ENCODE measurements at places on chromosomes 13 and 19.

GRCh38 chr19:13347367-13347766, 158.9 kb downstream of the CACNA1A start:
- no peak for DNase-seq
- no peaks in the 10 kb centered on the region for H3K4me1 ChIP-seq
- H3K4me3 ChIP-seq = no peak overlapping the region
- no peak overlapping the region for H3K27ac ChIP-seq
- no peaks in the 10 kb centered on the region for H3K27me3 ChIP-seq

DNA sequence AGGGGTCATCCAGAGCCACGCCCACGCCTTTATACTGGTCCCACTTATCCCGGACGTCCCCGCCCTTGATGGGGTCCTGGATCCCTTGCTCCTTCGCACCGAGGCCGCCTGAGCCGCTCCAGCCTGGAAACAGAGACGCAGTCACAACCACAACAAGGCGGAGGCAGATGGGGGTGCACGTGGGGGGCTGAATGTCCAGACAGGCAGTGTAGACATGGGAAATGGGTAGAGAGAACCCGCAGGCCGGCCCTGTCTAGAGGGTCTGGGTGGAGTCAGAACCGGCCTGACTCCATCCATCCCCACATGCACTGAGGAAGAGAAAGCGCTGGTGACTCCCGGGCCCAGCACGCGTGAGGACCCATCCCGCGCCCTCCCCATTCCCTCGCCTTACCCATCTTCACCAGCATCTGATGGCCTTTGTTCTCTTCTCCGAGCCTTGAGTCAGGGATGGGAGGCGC, 23.0 kb downstream of the CHERP start:
- no peak for DNase-seq
- H3K4me1 ChIP-seq = no peaks in the 10 kb centered on the region
- no peak overlapping the region for H3K27ac ChIP-seq
- H3K4me3 ChIP-seq = no peak overlapping the region
- H3K36me3 ChIP-seq = peaks cover 61% of the 10 kb centered on the region
- no peaks in the 10 kb centered on the region for H3K27me3 ChIP-seq

DNA sequence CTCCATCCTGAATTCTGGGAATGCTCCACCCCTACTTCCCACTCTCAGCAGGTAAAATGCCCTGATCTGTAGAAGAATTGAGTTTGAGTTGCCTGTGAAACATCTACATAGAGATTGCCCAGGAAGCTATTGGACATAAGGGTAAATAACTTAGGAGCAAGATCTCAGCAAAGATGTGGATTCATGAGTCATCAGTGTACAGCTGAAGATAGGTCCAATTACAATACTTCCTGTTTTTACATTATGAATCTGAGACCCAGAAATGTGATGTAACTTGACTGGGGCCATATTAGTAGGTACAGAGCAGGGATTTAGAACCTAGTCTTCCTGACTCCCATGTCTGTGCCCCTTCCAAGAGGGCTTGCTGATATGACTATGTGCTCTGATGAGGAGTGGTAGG, 79.4 kb upstream of the FNDC3A start:
- no peak for DNase-seq
- H3K4me1 ChIP-seq = peaks cover 5% of the 10 kb centered on the region
- H3K36me3 ChIP-seq = no peaks in the 10 kb centered on the region

DNA sequence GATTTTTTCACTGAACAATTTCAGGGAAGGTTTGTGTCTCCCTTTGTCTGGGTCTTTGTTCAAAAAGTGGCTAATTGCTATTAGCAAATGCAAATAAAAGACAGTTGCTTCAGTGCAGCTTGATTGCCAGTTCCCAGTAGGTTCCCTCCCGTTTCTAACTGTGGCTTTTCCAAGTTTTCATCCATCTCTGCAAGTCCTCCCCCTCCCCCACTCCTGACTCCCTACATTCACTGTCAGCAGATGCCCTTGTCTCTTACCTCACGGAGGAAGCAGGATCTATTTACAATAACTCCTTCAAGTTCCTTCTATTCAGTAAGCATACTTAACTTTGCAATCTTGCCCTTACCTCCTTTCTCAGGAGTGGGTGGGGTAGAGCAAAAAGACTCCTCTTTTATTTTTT, 55.4 kb upstream of the SCEL start:
- no peak overlapping the region for H3K27ac ChIP-seq
- no peaks in the 10 kb centered on the region for H3K27me3 ChIP-seq
- no peak overlapping the region for H3K4me3 ChIP-seq
- no peaks in the 10 kb centered on the region for H3K36me3 ChIP-seq

DNA sequence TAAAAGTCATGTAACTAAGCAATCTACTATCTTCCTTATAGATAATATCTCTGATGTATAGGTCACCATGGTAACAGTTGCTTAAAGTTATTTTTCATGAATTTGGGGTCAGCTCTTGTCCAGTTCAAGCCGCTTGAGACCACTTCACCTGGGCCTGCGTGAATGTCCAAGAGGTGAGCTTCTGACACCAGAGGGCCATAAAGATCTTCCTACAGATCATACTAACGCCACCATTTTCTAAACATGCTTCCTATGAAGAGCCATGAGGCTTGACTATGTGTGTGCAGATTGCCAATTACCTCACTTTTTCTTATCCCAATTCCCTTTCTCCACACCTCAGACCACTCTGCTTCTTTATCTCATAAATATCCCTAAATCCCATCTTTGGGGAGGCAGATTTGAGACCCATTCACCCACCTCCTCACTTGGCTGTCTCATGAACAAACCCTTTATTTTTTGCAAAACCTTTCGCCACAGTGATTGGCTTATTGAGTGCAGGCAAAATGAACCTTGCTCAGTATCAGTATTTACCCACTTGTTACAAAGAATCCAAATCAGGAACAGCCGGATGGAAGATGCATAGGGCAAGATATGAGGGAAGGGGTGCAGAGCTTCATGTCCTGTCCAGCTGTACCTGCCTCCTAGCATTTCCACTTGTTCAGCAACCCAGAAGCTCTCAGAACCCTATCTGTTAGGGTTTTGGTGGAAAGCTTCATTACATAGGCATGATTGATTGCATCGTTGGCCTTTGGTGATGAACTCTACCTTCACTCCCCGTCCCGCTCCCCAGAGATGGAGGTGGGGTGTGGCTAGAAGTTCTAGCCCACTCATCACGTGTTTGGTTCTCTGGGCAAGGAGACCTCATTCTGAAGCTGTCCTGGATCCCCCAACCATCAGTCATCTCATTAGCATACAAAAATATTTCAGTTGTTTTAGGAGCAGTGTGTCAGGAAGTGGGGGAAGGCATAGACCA, 34.2 kb downstream of the FAM187B start:
- no peaks in the 10 kb centered on the region for H3K36me3 ChIP-seq
- no peak overlapping the region for H3K27ac ChIP-seq
- DNase-seq = no peak
- H3K4me3 ChIP-seq = no peak overlapping the region
- no peaks in the 10 kb centered on the region for H3K4me1 ChIP-seq

DNA sequence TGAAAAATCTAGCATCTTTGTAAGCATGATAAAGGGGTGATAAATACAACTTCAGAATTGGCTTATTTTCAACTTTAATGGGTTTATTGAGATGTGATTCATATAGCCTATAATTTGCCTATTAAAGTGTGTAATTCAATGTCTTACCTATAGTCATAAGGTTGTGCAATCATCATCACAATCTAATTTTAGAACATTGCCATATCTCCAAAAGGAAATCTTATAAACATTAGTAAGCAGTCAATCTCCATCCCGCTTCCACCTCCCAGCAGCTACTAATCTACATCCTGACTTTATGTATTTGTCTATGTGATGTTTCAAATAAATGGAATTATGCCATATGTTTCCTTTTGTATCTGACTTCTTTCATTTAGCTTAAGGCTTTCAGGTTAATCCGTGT, 145.2 kb upstream of the KLHL1 start:
- H3K27me3 ChIP-seq = no peaks in the 10 kb centered on the region
- no peaks in the 10 kb centered on the region for H3K4me1 ChIP-seq
- no peak for DNase-seq
- H3K4me3 ChIP-seq = no peak overlapping the region

- H3K27me3 ChIP-seq = peaks cover 5% of the 10 kb centered on the region
- H3K27ac ChIP-seq = no peak overlapping the region
- DNase-seq = no peak
- no peak overlapping the region for H3K4me3 ChIP-seq
- H3K36me3 ChIP-seq = no peaks in the 10 kb centered on the region
Measured at GRCh38 chr19:7772752-7773291, 9.8 kb downstream of the CLEC4M start.

All from esophagus squamous epithelium (tissue), 5 donors.